ENCODE measurements at places on chromosomes 3 and 15.

- no peak for DNase-seq
Measured at GRCh38 chr15:52392008-52392687, 96.5 kb upstream of the MYO5C start.

DNA sequence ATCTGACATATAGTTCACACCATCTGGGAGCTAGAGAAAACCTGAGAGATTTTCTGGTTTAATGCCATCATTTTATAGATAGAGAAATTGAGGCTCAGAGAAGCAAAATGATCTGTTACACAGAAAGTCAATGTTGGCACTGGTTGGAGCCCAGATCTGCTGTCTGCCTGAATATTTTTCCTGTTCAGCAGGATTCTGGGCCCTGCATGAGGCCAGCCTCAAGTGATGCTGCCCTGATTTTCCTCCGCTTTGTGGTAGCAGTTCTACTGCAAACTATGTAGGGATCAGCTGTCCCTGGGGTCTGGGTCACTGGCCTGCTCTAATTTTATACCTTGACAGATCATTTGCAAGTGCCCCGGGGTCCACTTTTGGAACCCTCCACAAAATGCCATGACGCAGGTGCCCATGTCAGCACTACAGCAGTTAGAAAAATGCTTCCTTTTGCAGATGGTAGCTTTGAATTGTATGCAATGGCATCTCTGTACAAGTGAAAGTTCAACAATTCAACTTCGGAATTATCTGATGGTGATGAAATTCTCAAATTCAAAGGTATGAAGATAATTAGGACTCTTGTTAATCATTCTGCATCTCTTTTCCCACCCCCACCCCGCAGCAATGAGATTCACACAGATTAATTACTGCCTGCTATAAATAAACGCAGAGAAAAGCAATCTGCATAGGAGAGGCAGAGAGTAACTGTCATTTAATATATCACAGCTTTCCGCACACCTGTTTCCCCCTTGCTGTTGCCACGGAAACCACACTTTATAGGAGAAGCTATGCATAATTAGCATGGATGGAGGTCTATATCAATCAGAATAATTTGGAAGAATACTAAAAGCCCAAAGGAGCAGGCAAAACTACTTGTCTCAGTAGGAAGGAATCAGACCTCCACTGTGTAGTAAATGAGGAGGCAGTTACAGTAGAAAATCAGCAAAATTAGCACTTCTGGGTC, 222.6 kb downstream of the PDCD6IP start:
- DNase-seq = no peak

GRCh38 chr3:178352326-178353005, 183.8 kb upstream of the KCNMB2 start:
- DNase-seq = no peak

DNA sequence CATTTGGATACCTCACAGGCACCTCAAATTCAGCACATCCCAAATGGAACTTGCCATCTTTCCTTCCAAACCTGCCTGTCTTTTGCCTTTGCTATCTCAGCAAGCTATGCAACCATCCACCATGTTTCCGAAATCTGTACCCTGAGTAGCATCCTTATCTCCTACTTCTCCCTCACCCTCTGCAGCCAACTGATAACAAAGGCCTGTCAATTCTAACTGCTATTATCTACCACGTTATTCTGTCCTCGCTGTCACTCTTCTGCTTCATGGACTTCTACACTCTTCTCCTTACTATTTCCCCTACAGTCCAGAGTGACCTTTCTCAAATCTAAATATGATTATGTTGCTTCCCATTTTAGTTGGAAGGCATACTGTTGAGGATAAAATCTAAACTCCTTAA, 25.5 kb upstream of the TAFA4 start:
- DNase-seq = no peak

- DNase-seq = no peak
Measured at GRCh38 chr3:158568784-158569183, 2.2 kb upstream of the MLF1 start.

- DNase-seq = no peak
Measured at GRCh38 chr3:101780661-101781060, 1.6 kb downstream of the NXPE3 start.

GRCh38 chr3:40079847-40080240, 229.7 kb upstream of the EIF1B start:
- no peak for DNase-seq

- DNase-seq = no peak
Measured at GRCh38 chr15:72426753-72427152, 28.6 kb downstream of the TMEM202 start.

DNA sequence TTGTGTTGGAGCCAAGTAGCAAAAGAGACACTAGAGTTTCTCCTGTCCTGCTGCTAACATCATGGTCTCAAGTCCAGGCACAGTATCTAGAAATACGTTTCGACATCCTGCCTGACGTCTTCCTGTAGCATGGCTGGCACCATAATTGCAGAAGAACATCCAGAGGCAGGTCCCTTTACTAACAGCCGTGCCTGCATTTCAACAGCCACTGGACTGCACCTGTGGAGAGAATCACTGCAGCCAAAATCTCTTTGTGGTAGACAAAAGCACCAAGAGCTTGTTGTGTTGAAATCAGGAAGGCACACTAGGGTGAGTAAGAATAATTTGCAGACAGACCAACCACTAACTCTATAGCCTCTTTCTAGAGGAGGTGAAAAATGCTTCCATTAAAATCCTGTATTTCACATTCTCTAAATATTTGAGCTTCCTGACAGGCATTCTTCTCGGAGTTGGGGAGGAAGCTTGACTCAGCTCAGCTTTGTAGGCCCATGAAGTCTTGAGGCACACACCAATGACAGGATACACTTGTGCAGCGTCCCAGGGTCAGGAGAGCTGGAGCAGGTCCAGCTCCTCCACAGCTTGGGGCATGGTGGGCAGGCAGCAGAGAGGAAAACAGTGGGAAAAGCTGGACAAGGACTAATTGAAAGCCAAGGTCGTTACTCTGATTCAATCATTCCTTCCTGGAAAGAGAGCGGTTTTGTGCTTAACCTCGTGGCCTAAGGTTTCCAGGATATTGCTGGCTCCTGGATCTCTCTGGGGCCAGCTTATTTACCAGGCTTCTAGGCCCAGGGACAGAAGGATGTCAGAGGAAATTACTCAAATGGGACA, 244.9 kb downstream of the FAM43A start:
- DNase-seq = no peak

- no peak for DNase-seq
Measured at GRCh38 chr15:91472316-91472756, 372.3 kb downstream of the SV2B start.

DNA sequence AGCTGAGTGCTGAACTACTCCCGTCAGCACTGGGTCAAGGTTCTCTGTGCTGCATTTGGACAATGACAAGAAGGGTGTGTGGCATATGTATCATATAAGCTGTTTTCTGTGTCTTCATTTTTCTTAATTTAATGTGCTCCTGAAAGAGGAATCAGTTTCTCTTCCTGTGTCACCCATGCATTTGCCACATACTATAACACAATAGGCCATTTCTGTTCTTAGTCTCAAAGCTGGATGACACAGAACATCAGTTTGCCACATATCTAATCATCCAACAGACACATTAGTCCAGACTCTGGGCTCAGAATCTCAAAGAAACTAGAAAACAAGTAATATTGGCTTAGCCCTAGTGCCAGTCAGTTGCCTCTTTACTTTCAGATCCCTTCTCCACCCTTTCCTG, 34.1 kb downstream of the CEP19 start:
- no peak for DNase-seq

GRCh38 chr3:184155644-184156521, 706 bp downstream of the DVL3 start:
- DNase-seq = peak; percentile 16
